ENCODE measurements at places on chromosomes 12 and 14.

- no peak for DNase-seq
These were observed 30.4 kb downstream of the DLGAP5 start for GRCh38 chr14:55160989-55161388.

- no peak for DNase-seq
These were observed 129.5 kb downstream of the KIF26A start for GRCh38 chr14:104267895-104268294.

GRCh38 chr12:74337951-74338350 lies 199.7 kb upstream of the ATXN7L3B start:
- DNase-seq = no peak

DNA sequence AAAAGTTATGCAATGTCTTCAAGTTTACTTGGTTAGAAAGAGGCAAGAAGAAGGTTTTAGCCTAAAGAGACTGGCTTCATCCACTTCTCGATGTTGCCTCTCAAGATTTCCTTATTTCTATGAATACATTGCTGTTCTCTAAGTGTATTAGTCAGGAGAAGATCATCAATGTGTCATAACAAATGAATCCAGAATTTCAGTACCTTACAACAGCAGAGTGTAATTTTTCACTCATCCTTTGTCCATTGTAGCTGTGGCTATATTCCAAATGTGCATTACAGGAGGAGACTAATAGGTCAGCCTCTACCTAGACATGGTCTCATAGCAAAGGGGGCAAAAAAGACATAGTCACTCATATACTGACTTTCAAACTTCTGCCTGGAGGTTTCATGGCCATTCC lies 579.1 kb downstream of the PRKD1 start:
- DNase-seq = no peak

DNA sequence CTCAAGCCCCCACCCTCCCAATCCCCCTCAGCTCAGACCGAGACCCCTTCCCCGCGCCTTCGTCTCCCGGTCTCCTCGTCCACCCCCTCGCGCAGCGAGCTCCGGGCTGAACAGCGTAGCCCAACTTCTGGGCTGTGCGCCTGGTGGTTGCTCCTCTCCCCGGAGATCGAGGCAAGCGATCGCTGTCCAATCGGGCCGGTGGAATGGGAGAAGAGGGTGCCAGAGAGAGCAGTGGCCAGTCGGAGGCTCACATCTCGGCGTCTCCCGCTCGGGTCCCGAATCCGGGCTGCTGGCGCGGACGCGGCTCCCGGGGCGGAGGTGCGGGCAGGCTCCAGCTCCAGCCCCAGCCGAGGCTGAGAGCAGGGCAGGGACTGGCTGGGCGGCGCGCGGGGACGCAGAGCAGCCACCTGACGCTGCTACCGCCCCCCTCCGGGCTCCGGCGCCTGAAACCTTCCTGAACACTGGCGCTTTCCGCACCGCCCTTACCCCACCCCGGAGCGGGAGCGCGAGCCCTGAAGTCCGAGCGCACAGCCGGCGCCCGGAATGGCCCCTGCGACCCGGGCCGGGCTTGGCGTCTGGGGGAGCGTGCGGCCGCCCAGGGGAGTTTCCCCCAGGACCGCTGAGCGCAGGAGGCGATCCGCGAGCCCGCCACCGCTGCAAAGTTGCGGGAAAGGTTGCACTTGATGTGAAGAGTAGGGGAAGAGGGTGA lies 508 bp upstream of the KCNH5 start:
- DNase-seq = no peak

GRCh38 chr14:40312296-40312695 lies 880.1 kb upstream of the FBXO33 start:
- DNase-seq = no peak

- DNase-seq = no peak
These were observed 72.1 kb upstream of the C14orf180 start for GRCh38 chr14:104507443-104507842.

DNA sequence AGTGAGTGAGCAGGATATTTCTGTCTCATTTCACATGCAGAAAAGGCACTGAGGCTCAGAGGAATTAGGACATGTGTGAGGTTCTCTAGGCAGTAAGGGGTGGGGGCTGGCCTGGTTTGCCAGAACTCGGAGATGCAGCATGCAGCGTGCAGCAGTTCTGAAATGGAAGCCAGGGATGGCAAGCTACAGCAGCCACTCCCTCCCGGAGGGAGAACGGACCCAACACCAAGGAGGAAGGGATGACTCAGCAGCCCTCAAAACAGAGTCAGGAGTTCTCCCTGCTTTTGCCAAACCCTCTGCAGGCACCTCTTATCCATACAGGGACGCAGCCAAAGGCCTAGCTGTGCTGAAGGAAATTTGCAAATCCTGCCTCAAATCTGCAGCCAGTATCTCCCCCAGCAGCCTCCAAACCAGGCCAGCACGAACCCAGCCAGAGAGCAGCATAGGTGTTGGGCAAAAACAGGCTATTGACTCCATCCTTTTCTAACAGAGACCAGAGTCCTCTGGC lies 10.3 kb upstream of the SERPINA3 start:
- DNase-seq = no peak

DNA sequence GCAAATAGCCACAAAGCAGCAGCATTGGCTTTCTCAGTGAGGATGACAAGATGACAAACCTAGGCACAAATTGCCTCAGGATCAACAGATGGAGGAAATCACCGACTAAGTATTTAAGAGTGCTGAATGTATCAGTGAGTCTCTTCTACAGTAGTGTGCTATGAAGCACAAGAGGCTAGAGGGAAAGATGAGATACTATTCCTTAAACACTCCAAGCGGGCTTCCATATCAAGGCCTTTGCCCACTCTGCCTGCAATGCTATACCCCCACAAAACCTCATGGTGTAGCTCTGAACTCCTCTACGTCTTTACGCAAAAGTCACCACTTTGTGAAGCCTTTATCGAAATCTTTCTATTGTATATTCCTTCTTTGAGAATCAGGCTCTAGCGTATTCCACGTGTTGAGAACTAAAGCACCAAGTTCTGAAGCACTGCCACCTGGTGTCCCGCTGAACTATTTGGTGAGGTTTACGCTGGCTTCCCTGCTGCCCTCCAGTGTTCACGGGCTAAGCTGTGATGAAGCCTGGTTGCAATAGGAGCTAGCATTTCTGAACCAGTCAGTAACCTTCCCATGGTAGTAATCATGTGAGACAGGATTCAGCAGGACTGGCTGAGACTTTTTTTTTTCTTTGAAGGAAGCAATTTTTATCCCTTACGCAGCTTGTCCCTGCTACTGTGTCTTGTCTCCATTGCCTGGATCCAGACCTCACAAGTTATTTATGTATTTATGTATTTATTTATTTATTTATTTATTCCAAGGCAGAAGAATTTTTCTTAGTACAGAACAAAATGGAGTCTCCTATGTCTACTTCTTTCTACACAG lies 426.5 kb upstream of the OR4E1 start:
- no peak for DNase-seq

- DNase-seq = no peak
These were observed 78.5 kb upstream of the RASSF3 start for GRCh38 chr12:64531665-64532334.

GRCh38 chr12:45543887-45544286 lies 185.6 kb upstream of the ARID2 start:
- peak; percentile 16 for DNase-seq

DNA sequence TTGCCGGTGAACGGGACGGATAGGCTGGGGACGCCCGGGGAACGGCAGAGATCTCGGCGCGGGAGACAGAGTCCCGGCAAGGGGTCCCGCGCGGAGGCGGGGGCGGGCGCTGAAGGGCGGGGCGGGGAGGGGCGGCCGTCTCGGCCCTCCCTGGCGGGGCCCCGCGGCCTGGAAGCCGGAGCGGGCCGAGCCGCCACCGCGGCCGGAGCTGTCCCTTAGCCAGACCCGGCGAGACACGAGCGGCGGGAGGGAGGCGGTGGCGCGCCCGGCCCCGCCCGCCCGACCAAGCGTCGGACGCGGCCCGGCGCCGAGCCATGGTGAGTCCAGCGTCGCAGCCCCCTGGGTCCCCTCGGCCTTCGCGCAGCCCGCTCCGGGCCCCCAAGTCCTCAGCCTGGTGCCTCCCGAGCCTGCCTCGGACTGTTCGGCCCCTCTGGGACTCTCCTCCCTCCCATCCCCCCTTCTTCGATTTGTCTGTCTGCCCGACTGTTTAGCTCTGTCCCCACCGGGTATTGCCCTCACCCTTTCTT lies at the start of gene ARHGEF40:
ARHGEF40 (plus strand) TSS at position 222 of the 527 bp plus-strand sequence; CDS start at position 315, 93 bp downstream.
- DNase-seq = no peak

All from activated CD4-positive, CD25-positive, alpha-beta regulatory T cell treated with anti-CD3 and anti-CD28 coated beads, Interleukin-2, amount 50 U/mL, for 16 hours (primary cell).